ENCODE measurements at places on chromosomes 3 and 15.

- H3K4me1 ChIP-seq = no peaks in the 10 kb centered on the region
- no peak overlapping the region for H3K4me3 ChIP-seq
- H3K27ac ChIP-seq = no peak overlapping the region
- no peak for DNase-seq
- no peaks in the 10 kb centered on the region for H3K36me3 ChIP-seq
These were observed 94.8 kb upstream of the FEZF2 start for GRCh38 chr3:62467966-62468722.

DNA sequence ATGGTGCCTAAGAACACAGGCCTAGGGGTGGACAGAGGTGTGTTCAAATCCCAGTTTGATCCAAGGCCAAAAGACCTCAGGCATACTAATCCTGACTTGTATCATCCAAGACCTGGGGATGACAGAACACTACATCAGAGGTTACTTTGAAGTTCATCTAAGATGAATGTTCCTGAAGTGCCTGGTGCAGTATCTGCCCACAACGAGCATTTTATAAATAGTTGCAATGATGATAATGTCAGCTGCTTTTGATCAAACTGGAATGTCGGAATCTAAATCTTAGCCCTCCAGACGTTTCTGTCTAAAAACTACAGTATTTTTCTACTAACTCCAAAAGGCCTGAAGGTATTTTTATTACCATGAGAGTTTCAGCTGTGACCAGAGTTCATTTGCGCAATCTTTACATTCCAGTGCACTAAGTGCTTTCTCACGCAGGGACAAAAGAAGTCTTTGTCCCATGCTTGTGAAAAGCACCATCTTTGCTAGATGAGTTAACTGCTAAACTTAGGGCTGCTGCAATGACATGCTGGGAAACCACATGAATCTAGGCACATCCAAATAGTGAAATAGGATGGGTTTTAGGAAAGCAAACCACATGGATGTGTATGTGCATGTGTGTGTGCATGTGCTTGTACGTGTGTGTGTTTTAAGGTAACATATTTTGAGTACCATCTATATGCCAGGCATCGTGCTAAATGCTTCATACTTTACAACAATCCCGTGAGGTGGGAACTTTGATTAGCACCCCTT lies 18.1 kb downstream of the ANXA2 start:
- H3K4me1 ChIP-seq = peaks cover 34% of the 10 kb centered on the region
- H3K27me3 ChIP-seq = no peaks in the 10 kb centered on the region
- H3K4me3 ChIP-seq = no peak overlapping the region
- no peaks in the 10 kb centered on the region for H3K36me3 ChIP-seq

- DNase-seq = no peak
- H3K36me3 ChIP-seq = no peaks in the 10 kb centered on the region
- peaks cover 3% of the 10 kb centered on the region for H3K4me1 ChIP-seq
- H3K27me3 ChIP-seq = peaks cover 41% of the 10 kb centered on the region
- H3K27ac ChIP-seq = no peak overlapping the region
These were observed 97.6 kb downstream of the LSM3 start for GRCh38 chr3:14275962-14276909.

DNA sequence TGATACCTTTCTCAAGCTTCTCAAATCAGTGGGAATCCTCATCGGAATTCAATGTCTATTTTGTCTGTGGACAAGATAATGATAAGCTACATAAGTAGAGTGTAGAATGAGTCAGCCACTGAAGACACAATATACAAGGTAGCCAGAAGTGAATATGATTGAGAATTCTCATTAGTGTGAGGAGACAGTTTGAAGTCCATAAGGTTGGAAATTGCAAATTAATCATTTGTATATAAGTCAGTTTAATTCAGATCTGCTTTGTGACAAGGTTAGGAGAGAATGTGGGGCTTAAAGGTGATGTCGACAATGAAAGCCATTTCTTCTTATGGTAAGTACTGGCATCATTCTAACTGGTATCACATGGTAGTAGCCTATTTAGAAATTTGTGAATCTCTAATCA lies 4.2 kb downstream of the ARPP21 start:
- no peak overlapping the region for H3K4me3 ChIP-seq
- H3K36me3 ChIP-seq = no peaks in the 10 kb centered on the region
- no peak for DNase-seq
- no peaks in the 10 kb centered on the region for H3K4me1 ChIP-seq
- H3K27ac ChIP-seq = no peak overlapping the region

- no peak for DNase-seq
- H3K4me1 ChIP-seq = no peaks in the 10 kb centered on the region
- H3K4me3 ChIP-seq = no peak overlapping the region
- no peaks in the 10 kb centered on the region for H3K27me3 ChIP-seq
These were observed 68.3 kb upstream of the SETMAR start for GRCh38 chr3:4234889-4235288.

DNA sequence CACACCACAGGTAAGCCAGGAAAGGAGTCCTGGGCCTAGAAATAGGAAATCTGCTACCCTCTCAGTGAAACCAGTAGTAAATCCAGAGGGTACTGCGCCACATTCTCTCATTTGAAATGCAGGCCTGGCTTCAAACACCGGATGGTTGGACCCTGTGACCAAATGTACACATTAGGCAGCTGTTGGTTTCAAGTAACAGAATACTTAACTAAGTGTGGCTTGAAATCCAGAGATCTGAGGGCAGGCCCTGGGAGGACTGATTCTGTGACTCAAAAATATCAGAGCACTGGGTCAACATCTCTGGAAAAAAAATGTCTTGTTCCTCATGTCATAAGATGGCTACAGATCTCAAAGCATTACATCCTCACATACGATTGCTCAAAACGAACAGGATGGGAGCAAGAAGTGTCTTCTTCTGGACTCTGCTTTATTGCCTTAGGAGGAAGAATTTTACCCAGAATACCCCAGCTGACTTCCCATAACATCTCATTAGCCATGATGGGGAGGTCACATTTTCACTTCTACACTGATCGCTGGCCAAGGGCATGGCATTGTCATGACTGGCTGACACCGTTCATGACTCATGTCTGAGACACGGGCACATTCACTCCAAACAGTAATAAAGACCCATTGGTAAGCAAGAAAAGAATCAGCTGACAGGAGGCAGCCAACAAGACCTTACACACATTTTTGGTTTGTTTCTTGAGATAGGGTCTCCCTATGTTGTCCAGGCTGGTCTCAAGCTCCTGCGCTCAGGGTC lies 166.0 kb downstream of the ARRDC4 start:
- DNase-seq = no peak
- no peak overlapping the region for H3K27ac ChIP-seq
- H3K4me3 ChIP-seq = no peak overlapping the region
- H3K36me3 ChIP-seq = no peaks in the 10 kb centered on the region
- H3K4me1 ChIP-seq = peaks cover 10% of the 10 kb centered on the region

DNA sequence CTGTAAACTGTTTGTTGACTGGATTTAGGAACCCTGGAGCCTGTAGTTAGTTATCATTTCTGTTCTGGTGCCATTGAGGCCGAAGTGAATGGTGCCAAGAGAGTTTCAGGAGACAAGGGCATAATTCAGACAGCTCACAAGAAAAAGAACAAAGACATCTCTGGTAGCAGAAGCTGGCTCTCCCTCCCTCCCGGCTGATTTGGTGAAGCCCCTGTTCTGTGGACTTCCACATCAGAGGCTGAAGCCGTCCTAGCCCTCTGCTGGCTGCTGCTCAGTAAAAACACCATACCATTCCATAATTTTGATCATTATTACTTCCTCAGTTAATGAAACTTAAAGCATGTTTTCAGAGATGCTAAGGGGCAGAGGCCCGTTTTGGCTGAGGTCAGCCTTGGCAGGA lies 381.2 kb upstream of the WNT5A start:
- H3K4me1 ChIP-seq = no peaks in the 10 kb centered on the region
- no peak overlapping the region for H3K27ac ChIP-seq
- H3K36me3 ChIP-seq = no peaks in the 10 kb centered on the region

GRCh38 chr3:191648787-191649186 lies 187.8 kb downstream of the PYDC2 start:
- no peaks in the 10 kb centered on the region for H3K4me1 ChIP-seq
- H3K27me3 ChIP-seq = no peaks in the 10 kb centered on the region
- H3K4me3 ChIP-seq = no peak overlapping the region
- no peak for DNase-seq

GRCh38 chr3:57652203-57652602 lies 40.7 kb downstream of the DENND6A start:
- H3K4me1 ChIP-seq = no peaks in the 10 kb centered on the region
- H3K36me3 ChIP-seq = peaks cover 3% of the 10 kb centered on the region
- no peak for DNase-seq
- H3K27ac ChIP-seq = no peak overlapping the region

DNA sequence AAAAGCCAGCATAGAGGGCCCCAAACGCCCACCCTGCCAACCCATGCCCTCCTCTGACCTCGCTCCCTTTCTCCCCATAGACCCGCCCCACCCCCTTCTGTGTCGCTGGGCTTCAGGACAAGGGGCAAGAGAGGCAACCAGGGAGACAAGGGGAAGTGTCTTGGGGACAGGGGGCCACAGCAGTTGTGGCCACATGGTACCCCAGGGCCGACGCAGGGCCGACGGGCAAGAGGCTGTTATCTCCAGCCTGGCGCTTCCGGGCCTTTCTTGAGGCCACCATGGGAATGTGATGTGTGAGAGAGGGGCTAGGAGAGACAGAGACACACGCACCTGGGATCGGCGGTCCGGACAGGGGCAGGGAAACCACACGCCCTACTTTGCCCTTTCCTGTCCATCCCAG lies 3.4 kb upstream of the HAPLN3 start:
- no peak overlapping the region for H3K27ac ChIP-seq
- no peak for DNase-seq
- H3K4me3 ChIP-seq = no peak overlapping the region
- peaks cover 36% of the 10 kb centered on the region for H3K4me1 ChIP-seq
- no peaks in the 10 kb centered on the region for H3K27me3 ChIP-seq

- no peak overlapping the region for H3K27ac ChIP-seq
- no peaks in the 10 kb centered on the region for H3K27me3 ChIP-seq
- H3K4me3 ChIP-seq = no peak overlapping the region
- no peaks in the 10 kb centered on the region for H3K36me3 ChIP-seq
These were observed 28.8 kb downstream of the ATG7 start for GRCh38 chr3:11300970-11301369.

GRCh38 chr15:57609805-57610529 lies 18.3 kb downstream of the MYZAP start:
- H3K4me1 ChIP-seq = peaks cover 9% of the 10 kb centered on the region
- H3K27ac ChIP-seq = peak overlapping the region; percentile 57
- H3K4me3 ChIP-seq = no peak overlapping the region
- H3K27me3 ChIP-seq = no peaks in the 10 kb centered on the region
